Hematopoietic multipotent progenitor cell treated with erythropoietin and hydrocortisone succinate and interleukin-3 and kit ligand, for 8 days (in vitro differentiated cells): ENCODE measurements at places on chromosomes 6 and 20.

- DNase-seq = no peak
Observed at GRCh38 chr20:48375804-48376203, 452.0 kb downstream of the PREX1 start.

DNA sequence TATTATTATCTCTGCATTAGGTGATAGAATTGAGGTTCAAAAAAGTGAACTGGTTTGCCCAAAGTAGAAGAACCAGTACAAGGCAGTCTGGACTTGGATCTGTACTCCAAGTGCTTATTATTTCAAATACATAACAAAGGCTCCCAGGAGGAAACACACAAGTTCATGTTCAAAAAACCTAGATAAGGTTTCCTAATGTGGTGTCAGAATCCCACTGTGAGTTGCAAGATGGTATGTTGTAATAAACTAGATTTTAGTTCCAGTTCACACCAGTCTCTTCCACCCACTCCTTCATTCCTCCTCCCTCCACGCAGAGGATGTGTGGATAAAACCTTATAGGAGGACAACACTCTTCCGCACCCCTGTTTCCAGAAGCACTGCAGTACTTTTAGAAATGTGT is 42.8 kb downstream of the KIAA0319 start:
- DNase-seq = no peak

- no peak for DNase-seq
Observed at GRCh38 chr6:24032896-24033688, 92.9 kb upstream of the NRSN1 start.

- DNase-seq = peak; percentile 37
Observed at GRCh38 chr6:132734694-132735236, 20.9 kb upstream of the VNN1 start.

DNA sequence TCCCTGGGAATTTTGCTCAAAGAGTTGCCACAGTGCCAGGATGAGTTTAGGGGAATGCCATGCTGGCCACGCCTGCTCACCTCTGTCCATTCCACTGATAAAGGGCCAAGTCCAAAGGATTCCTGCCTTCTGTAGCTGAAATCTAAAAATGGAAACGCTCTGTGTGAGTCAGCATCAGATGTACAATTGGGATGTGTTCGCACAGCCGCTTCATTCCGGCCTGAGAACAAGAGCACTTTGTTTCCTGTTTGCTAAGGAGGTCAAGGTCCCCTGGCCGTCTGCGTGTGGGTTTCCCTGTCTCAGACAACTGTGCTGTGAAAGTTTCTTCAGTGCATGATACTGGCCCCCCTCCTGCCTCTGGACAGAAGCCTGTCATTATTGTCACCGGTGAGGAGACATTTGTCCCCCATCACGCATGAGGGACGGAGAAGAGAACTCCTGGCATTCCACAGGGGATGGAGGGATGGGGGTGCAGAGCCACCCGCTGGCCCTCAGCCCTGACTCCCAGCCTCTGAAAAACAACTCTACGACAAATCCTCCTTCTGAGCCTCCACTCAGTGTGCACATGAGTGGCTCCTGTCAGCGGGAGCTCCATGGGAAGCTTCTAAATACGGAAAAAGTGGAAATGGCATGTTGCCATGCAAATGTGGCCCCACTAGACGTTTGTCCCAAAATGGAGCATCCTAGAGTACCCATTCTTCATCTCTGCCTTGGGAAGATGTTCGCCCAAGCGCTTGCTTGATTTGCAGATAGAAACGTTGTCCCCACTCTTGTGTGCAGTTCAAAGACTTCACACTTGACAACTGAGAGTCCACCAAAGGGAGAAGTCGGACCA is 143.5 kb upstream of the AFDN start:
- no peak for DNase-seq

GRCh38 chr6:129029778-129030177 is 146.8 kb downstream of the LAMA2 start:
- DNase-seq = no peak

DNA sequence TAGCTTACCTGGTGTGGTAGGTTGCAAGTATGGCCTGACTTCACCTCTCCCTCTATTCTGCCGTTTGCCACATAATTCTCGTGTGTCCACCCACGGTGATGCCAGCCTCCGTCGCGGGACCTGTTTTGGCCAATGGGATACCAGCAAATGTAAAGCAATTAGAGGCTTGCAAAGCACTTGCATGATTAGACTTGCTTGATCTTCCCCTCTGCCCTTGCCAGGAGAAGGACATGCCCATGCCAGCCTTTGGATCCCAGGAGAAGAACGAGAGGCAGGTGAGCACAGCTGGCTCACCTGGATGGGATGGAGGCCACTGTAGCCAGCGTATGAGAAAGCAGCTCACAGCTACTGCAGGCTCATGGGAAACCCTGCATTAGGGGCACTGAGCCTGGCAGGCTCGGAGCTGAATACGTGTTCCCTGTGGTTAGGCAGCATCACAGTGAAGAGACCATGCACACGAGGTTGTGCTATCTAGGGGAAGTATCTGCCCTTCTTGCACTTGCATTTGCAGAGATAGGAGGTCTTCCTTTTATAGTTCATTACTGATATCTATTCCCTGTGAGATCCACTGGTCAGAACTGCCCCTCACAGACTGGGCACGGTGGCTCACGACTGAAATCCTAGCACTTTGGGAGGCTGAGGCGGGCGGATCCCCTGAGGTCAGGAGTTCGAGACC is 62.4 kb downstream of the TMEM242 start:
- no peak for DNase-seq

GRCh38 chr6:20212392-20213111 is at the start of gene MBOAT1:
TSS of gene MBOAT1 (minus strand) at chr6:20212469. CDS start at chr6:20212234, 235 bp downstream.
- peak; percentile 93 for DNase-seq

DNA sequence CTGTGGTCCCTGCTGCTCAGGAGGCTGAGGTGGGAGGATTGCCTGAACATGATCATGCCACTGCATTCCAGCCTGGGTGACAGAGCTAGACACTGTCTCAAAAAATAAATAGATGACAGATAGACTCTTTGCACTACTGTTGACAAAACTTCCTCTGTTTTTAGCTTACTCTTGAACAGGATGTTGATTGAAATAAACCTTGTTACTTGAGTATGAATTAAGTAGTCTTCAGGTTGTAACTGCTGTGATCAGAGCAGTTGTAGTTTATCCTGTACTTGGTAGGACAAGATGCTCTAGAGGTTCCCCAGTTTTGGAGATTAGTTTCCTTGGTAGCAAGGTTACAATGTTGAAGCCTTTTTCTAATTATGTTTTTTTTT is 1.5 kb downstream of the GTF3C6 start:
- no peak for DNase-seq

- DNase-seq = no peak
Observed at GRCh38 chr6:169953686-169954085, 202.3 kb downstream of the ERMARD start.

- DNase-seq = no peak
Observed at GRCh38 chr6:151007922-151008321, 142.4 kb downstream of the MTHFD1L start.

- DNase-seq = peak; percentile 83
Observed at GRCh38 chr6:27237089-27237803, 10.3 kb upstream of the PRSS16 start.

GRCh38 chr20:49705358-49705757 is 8.3 kb downstream of the B4GALT5 start:
- no peak for DNase-seq

DNA sequence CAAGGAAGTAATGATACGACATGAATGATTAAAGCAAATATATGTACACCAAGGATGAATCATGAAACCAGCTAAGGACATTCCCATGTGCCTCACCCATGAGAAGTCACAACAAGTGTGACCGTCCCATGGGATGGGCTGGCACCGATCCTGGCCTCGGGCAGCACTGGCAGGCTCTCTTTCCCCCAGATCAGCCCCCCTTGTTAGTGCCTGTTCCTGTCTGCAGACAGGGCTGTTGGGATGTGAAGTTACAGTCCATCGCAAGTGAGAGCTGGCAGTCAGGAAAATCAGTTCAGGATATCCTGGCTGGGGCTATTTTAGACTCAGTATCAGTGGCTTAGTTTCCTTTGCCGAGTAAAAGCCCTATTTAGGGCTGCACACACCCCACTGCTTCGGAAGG is 129.2 kb upstream of the SNX9 start:
- DNase-seq = no peak

DNA sequence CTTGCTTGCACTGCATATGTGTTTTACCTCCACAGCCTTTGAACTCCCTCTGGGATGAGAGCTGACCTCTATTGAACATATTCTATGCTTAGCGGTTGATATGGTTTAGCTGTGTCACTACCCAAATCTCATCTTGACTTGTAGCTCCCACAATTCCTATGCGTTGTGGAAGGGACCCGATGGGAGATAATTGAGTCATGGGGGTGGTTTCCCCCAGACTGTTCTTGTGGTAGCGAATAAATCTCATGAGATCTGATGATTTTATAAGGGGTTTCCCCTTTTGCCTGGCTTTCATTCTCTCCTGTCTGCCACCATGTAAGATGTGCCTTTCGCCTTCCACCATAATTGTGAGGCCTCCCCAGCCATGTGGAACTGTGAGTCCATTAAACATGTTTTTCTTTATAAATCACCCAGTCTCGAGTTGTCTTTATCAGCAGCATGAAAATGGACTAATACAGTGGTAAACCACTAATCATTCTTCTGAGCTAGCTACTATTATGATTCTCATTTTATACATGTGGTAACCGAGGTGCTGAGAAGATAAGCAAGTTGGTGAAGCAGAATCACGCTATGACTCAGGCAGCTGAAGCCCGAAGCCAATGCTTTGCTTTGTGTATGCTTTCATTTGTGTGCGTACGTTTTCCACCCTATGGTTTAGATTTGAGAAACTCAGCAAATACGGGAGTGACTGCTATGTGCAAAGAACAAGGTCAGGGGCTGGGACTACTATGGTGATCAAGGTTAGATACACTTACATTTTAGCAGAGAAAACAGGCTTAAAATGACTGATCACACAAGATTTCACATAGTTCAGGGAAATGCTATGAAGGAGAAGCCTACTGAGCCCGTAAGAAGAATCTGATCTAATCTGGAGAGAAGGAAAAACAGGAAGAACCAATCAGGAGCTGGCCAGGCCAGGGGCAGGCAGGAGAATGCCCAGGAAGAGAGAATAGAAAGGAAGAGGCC is 363.5 kb downstream of the ESR1 start:
- peak; percentile 36 for DNase-seq

DNA sequence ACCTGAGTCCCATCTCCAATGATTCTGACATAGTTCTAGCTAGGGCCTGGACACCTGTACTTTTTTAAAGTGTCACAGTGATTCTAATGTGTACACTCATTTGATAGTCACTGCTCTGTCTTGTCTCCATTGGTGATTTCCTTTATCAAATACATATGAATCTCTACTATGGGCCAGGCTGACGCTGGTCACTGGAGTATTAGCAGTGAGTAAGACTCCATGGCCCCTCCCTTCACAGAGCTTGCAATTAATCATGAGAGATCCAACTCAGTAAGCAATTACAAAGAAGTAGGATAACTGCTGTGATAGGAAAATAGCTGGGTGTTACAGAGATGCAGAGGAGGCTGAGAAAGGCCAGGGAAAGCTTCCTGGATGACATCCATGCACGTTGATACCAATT is 19.3 kb upstream of the SASH1 start:
- no peak for DNase-seq

- peak; percentile 32 for DNase-seq
Observed at GRCh38 chr6:86937219-86938079, at the start of gene HTR1E. TSS of gene HTR1E (plus strand) at chr6:86937528. CDS start at chr6:87015335, 77,807 bp downstream.

DNA sequence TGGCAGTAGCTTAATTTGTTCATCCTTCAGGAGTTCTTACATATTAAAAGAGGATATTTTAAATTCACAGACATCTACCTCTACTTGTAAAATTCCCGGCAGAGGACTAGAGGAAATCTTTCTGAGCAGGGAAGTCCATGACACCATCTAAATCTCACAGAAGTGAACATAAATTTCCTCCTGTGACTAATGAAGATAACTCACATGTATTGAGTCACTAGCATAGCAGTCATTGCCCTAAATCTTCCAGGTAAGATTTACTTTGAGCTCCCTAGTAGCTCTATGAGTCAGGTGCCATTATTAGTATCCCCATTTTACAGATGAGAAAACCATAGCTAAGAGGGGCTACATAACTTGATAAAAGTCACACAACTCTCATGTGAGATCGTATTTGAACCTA is 1058.6 kb upstream of the FLRT3 start:
- no peak for DNase-seq
